Activated T-cell treated with anti-CD3 and anti-CD28 coated beads for 24 hours (primary cell): ENCODE measurements at places on chromosomes 6 and 20.

- DNase-seq: no peak
Measured at GRCh38 chr6:87426789-87427188, 19.0 kb downstream of the CFAP206 start.

DNA sequence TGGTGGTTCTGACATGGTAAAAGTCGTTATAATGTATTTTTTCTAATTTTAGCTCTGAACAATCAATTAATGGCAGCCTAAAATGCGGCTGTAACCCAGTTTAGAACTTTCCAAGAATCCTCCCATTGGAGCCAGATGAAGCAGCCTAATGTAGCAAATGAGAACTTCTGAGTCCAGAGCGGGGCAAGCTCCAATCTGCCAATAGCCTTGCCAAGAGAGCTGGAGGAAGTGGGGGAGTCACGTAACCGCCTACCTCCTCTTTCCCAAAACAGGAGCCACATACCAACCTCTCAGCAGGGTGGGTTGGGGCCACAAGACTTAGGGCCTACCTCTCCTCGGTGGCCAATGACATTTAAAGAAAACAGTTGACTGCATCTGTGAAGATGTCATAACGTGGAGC lies 230.6 kb downstream of the SOD2 start:
- no peak for DNase-seq

DNA sequence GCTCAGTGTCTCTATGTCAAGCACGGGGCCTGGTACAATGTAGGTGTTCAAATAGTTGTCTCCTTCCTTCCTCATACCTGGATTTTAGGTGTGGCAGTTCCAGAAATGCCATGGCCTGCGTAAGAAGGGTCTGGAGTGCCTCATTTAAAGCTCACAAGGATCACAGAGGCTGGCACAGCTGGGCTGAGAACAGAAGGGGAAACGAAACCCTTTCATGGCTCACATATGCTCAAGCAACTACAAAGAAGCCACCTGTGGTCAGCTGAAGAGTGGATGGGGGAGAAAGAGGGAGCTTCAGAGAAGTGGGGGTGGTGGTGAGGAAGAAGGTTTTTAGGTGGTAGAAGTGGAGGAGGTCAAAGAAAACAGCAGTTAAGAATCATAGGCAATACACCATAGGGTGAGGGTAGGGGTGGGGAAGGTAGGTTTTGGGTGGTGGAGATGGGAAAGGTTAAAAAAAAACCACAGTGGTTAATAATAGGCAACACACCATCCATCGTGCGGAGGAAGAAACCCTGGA lies 17.0 kb upstream of the TOP1 start:
- DNase-seq: no peak

- no peak for DNase-seq
Measured at GRCh38 chr20:17624070-17624469, 54.2 kb downstream of the DSTN start.

GRCh38 chr6:109465772-109466171 lies 10.2 kb upstream of the MICAL1 start:
- DNase-seq: no peak

- DNase-seq: no peak
Measured at GRCh38 chr6:15744818-15745402, 82.1 kb upstream of the DTNBP1 start.

GRCh38 chr20:40467067-40467466 lies 222.0 kb downstream of the MAFB start:
- no peak for DNase-seq

DNA sequence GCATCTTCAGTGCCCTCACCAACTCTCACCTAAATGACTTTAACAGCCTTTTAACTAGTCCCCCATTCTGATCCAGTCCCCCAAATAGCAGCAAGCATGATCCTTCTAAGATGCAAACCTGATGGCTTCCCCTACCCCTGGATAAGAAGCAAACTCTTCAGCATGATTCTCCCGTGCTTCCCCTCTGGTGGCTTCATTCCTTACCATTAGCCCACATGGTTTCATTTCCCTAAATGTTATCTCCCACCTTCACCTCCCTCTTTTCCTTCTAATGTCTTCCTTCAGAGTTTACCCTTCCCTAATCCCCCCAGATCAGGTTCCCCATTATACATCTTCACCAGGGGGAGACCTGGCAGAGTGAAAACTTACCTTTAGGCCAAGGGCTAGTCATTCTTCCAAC lies 4.0 kb upstream of the RAB5IF start:
- DNase-seq: no peak
